Breast epithelium (tissue), 4 donors: ENCODE measurements at places on chromosomes 1 and 21.

DNA sequence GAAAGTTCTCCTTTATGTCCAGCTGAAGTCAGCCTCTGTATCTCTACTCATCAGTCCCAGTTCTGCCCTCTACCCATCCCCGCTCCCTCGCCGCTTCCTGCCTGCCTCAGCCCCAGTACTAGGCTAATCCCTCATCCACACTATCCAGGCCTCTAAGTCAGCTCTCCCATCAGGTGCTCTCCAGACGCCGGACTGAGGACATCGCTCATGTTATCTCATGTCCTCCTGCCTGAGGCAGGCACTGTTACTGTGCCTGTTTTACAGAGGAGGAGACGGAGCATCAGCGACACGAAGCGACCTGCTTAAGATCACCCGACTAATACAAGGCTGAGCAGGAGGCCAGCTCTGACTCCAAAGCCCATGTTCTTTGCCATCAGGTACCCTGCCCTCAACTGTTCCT lies 57.3 kb upstream of the RUNX3 start:
- DNase-seq = no peak

GRCh38 chr1:46153228-46153627 lies 20.8 kb upstream of the PIK3R3 start:
- DNase-seq = no peak

DNA sequence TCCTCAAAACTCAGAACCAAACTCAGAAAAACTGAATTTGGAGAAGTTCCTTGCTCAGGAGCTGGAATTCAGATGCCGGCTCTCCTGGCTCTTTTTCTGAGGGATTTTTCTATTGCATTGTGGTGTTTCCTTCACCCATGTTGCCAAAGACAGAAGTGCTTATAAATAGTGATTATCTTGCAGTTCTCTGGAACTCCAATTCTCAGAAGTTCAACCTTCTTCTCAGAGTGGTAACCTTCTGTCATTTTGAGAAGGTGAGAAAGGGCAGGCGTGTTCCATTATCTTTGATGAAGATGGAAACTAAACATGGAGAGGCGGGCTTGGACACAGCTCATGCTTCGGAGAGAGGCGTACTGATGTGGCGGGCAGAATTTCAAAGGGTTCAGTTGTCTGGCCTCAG lies 12.4 kb upstream of the ETV3 start:
- DNase-seq = no peak

DNA sequence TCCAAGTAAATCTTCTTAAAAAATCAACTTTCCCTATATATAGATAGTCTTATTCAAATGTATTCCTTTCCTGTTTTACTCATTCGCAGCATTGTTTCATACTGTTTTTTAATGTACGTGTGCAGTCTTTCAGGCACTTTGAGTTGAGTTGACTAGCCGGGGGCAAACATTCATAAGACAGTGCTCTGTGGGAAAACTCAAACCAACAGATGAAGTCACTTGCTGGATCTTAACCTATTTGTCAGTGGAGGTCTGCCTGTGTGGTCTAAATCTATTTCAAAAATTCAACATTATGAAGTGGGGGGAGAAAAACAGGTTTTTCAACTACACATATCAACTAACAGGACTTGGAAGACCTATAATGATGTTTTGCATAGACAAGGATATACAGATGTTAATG lies 6.2 kb downstream of the HSD11B1 start:
- no peak for DNase-seq

GRCh38 chr21:45299864-45300785 lies 12.4 kb upstream of the POFUT2 start:
- no peak for DNase-seq

DNA sequence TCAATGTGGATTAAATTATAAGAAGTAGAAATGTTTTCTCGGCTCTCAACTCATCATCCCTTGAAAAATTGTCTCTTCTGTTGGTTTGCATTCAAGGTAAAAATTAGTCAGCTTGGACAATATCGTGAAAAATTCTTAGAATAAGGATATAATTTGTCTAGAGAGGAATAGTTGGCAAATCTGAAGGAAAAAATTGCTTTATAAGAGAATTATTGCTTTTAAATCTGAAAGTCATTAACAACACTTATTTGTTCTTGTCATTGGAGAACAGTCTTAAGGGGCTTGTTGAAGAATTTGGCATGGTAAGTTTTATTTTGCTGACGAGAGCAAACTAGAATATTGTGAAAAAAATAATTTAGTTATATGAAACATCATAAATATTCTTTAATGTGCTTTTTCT lies 26.4 kb downstream of the ANGPTL1 start:
- DNase-seq = no peak

DNA sequence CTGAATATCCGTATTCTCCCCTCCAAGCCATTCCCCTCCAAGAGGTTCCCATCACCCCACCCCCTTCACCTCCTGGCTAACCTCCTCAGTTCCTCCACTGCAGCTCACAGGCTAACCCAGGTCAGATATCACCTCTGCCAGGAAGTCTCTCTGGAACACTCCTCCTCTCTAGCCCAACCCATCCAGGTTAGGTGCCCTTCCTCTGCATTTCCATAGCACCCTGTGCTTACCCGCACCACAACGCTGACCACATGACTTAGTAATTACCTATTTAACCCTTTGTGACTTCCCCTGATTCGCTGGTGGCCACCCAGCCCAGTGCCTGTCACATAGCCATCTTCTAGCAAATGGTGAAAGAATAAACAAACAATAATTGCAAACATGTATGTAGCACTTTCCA lies 49.5 kb upstream of the IFFO2 start:
- no peak for DNase-seq

DNA sequence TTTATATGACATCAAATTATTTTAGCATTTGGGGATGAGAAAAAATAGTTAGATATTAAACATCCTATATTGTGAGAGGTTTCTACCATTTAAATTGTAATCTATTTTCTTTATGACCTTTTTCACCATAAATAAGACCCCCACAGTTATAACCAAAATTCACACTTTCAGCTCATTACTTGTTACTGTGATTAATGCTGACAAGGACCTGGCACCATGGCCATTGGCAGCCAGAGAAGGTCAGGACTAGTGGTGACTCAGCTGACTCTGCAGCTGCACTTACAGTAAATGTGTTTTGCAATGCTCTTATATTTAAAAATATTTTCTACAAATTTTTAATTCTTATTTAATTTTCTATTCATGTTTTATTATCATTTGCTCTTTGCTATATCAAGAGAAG lies 133.3 kb upstream of the C1orf105 start:
- no peak for DNase-seq

GRCh38 chr1:172616636-172617035 lies 42.3 kb upstream of the FASLG start:
- DNase-seq = no peak
